ENCODE measurements at places on chromosomes 1 and 21.

GRCh38 chr1:31396633-31397351, 16.2 kb upstream of the SERINC2 start:
- no peak for DNase-seq

DNA sequence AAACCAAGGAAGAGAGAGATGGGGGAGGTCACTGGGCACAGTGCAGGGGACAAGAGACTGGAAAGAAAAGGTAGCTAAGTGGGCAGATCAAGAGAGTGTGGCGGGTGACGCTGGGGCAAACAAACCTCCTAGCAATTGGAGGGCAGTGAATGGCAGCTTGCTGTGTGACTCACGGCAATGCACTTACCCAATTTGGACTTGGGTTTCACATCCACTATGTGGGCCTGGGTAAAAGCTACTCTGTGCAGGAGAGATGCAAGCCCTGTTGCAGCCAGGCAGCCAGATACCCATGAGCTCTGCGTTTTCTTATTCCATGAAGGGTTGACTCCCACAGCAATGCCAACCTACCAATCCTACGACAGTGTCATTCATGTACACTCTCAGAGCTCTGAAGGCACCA, 9.5 kb downstream of the PLXNA2 start:
- no peak for DNase-seq

GRCh38 chr1:1835546-1835945, 55.3 kb downstream of the GNB1 start:
- DNase-seq, result no peak

GRCh38 chr1:109786531-109787021, 22.9 kb upstream of the EPS8L3 start:
- DNase-seq, result no peak

GRCh38 chr1:68213843-68214242, 18.5 kb downstream of the WLS start:
- DNase-seq, result no peak

DNA sequence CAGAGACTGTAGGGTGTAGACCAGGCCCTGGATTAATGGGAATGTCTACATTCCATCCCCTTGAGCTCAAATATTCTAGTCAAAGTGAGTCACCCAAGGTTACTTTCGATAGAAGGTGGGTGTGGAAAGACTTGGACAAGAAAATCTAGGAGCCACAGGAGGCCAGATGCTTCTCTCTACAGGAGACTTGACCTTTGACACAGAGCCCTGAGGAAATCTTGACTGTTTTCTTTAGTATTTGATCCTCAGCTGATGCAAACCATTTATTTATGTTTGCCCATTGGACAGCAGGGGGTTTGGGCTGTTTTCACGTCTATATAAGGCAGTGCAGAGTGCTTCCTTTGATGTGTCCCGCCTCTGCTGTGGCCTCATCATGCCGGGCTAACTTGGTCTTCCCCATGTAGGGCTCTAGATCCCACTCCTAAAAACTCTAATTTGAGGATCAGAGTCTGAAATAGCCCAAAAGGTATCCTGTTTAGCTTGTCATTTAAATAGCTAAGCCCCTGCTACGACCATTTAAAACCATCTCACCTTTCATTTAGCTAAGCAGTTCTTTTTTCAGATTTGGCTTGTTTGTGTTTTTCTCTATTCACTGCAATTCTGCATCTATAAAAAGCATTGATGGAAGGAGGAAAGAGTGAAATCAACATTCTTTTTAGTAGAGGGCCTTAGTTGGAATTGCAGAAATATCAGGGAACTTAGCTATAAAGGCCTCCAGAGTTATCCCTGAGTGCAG, 15.5 kb upstream of the MAP3K7CL start:
- no peak for DNase-seq

- DNase-seq, result no peak
Measured at GRCh38 chr21:46421756-46422555, 36.7 kb upstream of the DIP2A start.

- no peak for DNase-seq
Measured at GRCh38 chr1:93822730-93823425, 56.1 kb downstream of the DNTTIP2 start.

GRCh38 chr1:167426716-167427115, 91.6 kb downstream of the CD247 start:
- no peak for DNase-seq

- DNase-seq, result no peak
Measured at GRCh38 chr1:28378906-28379305, 9.4 kb downstream of the PHACTR4 start.

- DNase-seq, result no peak
Measured at GRCh38 chr1:195516036-195516435, 1092.2 kb downstream of the KCNT2 start.

- DNase-seq, result no peak
Measured at GRCh38 chr1:19339214-19339861, 27.2 kb downstream of the SLC66A1 start.

DNA sequence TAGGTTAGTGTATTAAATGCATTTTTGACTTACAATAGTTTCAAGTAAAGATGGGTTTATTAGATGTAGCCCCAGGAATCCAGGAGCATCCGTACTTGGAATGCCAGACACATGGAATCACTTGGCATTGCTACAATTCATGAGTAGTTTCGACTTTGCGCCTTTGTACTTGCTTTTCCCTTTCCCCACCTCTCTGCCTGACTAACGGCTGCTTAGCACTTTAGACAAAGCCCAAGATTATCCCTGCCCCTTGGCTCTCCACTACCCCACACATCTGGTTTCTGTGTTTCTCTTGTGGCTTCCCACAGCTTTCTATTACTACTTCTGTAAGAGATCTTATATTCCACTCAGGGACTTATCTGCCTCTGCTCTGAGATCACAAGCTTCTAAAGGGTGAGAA, 397.7 kb upstream of the POU3F1 start:
- DNase-seq, result no peak

Data from stimulated activated CD4-positive, alpha-beta T cell treated with anti-CD3 and anti-CD28 coated beads, Interleukin-12 subunit alpha, Interleukin-12 subunit beta, amount 100 ng/mL, for 4 hours (primary cell).